ENCODE measurements at places on chromosomes 3 and 15. TPM values are rescaled to one million over a fixed set of nuclear protein-coding genes. Genes with fewer than 3 reads are reported as not detected.

DNA sequence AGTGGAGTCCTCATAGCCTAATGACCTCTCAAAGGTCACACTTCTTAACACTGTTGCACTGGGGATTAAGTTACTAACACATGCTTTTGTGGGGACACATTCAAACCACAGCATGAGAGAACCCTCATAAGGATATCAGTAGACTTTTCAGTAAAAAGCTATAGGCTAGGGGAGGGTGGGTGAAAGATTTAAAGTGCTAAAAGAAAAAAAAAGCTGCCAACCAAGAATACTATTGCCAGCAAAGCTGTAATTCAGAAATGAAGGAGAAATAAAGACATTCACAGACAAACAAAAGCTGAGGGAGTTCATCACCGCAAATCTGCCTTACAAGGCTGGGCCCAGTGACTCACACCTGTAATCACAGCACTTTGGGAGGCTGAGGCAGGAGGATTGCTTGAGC is 50.4 kb upstream of the PRSS50 start:
- H3K27me3 ChIP-seq = no peaks in the 10 kb centered on the region
- H3K4me3 ChIP-seq = no peak overlapping the region
- H3K36me3 ChIP-seq = no peaks in the 10 kb centered on the region
- no peak overlapping the region for H3K27ac ChIP-seq
- DNase-seq = no peak

SH2D7 gene
- not detected for total RNA-seq

CERS3 gene
- total RNA-seq = 0.31 TPM

DNA sequence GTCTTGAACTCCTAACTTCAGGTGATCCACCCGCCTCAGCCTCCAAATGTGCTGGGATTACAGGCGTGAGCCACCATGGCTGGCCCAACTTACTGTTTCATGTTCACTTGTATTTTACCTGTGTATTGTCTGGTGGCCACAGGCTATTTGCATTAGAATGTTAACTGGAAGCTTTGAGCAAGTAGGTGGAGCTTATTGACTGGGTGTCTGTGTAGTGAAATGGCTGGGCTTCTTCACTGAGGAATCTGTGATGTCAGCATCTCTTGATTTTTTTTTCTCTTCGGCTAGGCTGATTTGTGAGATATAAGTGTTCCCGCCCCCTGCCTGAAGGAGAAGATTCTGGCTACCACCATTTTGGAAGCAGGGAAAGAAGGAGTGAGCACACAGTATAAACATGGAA is 237.8 kb upstream of the PEX5L start:
- H3K27ac ChIP-seq = no peak overlapping the region
- no peak for DNase-seq
- no peaks in the 10 kb centered on the region for H3K27me3 ChIP-seq
- no peaks in the 10 kb centered on the region for H3K36me3 ChIP-seq
- H3K4me3 ChIP-seq = no peak overlapping the region

NAA50 gene
- 101 TPM for total RNA-seq

HIGD2B gene
- total RNA-seq = not detected

- DNase-seq = no peak
- peaks cover 4% of the 10 kb centered on the region for H3K27me3 ChIP-seq
- H3K36me3 ChIP-seq = no peaks in the 10 kb centered on the region
- H3K4me3 ChIP-seq = no peak overlapping the region
Observed at GRCh38 chr15:100914876-100915275, 4.3 kb upstream of the LRRK1 start.

ETV5 gene
- 34.6 TPM for total RNA-seq

DNA sequence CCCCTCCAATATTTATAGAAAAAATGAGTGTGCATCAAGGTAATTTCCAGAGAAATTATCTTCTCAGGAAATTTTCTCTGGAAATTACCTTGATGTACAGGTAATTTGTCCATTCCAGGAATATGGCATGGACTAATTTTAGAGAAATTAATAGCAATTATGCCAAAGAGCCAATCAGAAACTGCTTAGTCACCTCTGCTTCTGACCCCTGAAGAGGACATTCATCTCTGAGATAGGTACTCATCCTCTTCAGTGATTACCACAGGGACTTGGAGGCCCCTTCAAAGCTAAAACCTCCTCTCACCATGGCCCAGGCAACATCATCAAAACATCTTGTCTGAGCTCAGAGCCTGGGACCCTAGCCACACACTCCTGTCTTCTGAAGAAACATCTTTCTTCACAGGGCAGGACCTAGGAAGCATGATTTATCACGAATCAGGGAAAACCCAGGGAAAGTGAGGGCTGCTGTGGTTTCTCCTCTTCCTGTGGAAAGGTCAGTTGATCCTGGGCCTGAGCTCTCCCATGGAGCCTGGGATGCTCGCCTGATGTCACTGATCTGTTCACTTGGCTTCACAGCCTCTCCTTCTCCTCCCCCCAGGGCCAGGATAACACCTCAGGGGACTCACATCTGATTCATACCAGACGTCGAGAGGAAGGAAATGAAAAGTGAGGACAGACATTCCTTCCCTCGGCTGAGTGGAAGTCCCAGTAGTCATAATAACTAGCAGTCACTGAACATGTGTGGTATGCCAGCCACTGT is 210.5 kb downstream of the DTWD1 start:
- DNase-seq = no peak
- H3K4me1 ChIP-seq = no peaks in the 10 kb centered on the region
- H3K4me3 ChIP-seq = no peak overlapping the region
- no peaks in the 10 kb centered on the region for H3K36me3 ChIP-seq
- no peaks in the 10 kb centered on the region for H3K27me3 ChIP-seq

GRCh38 chr3:64586952-64587351 is 100.8 kb downstream of the ADAMTS9 start:
- peak; percentile 75 for DNase-seq
- H3K4me1 ChIP-seq = no peaks in the 10 kb centered on the region
- H3K27me3 ChIP-seq = no peaks in the 10 kb centered on the region
- peaks cover 8% of the 10 kb centered on the region for H3K36me3 ChIP-seq

DNA sequence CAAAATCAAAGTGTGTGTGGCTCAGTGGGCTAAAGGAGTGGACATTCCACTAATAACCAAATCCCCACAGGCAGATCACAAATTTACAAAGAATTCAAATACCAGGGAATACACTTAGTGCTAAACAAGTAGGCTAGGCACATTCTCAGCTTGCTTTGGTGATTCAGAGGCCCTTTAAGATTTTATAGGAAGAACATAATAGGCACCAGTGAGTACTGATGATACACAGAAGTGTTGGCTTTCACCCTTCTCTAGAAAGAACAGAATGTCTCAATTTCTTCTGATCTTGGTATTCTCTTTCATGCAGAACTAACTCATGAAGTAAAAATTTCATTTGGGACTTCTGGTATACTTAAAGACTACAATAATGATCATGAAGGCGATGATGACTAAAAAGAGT is 55.0 kb downstream of the POLR2M start:
- H3K27ac ChIP-seq = no peak overlapping the region
- H3K4me3 ChIP-seq = no peak overlapping the region
- no peaks in the 10 kb centered on the region for H3K27me3 ChIP-seq
- no peak for DNase-seq
- no peaks in the 10 kb centered on the region for H3K4me1 ChIP-seq
- H3K36me3 ChIP-seq = no peaks in the 10 kb centered on the region

PPCDC gene
- 16.3 TPM for total RNA-seq

All from kidney (tissue), 22 donors.